ENCODE measurements at places on chromosomes 4 and X. TPM values are rescaled to one million over a fixed set of nuclear protein-coding genes. Genes with fewer than 3 reads are reported as not detected.

DNA sequence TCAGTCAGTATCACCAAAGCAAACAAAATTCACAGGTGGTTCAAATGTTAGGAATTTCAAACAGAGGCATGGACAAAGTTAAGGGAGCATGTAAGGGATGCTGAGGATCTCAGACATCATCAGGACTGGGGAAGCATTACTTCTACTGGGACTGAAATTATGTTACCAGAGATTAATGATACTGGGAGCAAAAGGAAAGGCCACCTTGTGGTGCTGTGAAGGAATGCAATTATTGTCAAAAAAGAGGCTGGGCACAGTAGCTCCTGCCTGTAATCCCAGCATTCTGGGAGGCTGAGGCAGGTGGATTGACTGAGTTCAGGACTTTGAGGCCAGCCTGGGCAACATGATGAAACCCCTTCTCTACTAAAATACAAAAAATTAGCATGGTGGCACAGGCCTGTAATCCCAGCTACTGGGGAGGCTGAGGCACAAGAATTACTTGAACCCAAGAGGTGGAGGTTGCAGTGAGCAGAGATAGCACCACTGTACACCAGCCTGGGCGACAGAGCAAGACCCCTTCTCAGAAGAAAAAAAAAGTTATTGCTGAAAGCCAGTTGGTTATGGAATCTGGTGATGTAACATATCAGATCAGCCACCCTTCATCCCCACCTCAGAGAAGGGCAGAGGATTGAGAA, 954.3 kb downstream of the PCDH7 start:
- no peak for DNase-seq

- no peak for DNase-seq
These were observed 99.8 kb downstream of the AFAP1 start for GRCh38 chr4:7839856-7840255.

DNA sequence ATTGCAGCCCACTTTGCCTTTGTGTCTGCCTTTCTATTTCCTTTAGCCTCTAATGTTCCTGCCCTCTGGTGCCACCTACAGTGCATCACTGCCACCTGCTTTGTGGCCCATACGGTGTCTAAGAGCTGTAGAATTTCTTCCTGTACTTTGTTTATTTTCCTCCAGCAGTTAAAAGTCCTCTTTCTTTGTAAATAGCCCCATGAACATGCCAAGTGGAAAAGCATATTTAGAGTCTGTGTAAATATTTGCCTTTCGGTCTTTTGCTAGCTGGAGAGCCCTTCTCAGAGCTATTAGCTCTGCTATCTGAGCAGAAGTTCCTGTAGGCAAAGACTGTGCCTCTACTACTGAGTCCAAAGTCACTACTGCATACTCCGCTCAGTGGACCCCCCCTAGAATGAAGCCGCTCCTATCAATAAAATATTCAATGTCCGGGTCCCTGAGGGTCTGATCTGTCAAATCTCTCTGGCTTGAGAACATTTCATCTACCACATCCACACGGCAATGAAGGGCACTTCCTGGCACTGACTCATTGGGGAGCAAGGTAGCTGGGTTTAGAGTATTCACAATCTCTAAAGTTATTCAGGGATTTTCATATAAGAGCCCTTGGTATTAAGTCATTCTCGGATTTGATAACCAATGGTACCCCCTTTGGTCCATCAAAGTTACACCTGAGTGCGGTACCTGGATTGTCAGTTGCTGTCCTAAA, 36.3 kb downstream of the SULT1E1 start:
- DNase-seq, result peak; percentile 70

DNA sequence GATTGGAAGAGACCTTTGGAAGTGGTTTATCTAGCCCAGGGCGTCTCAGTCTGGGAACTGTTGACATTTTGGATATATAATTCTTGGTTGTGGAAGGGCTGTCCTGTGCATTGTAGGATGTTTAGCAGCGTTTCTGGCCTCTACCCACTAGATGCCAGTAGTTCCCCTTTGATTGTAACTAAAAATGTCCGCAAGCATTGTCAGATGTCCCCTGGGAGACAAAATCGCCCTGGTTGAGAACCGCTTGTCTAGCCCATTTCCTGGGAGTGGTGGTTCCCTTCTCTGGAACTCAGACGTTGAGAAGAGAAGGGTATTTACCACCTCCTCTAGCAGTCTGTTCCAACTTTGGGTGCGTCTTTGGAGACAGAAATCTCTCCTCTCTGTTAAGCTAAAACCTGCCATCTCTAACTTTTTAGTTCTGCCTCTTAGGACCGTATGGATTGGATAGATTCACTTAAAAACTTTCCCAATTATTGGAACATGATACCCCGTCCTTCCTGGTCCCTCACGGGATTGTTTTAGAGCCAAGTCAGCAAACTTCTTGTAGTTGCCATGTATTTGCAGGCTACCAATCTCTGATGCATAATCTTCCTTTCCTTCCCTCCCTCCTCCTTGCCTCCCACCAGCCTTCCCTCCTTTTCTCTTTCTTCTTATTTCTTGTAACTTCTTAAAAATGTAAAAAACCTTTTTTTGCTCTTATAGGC, 13.9 kb downstream of the TMEM165 start:
- DNase-seq, result no peak

GRCh38 chrX:152861116-152861515, 30.3 kb downstream of the NSDHL start:
- DNase-seq, result no peak

- no peak for DNase-seq
These were observed 1.0 kb upstream of the BLOC1S4 start for GRCh38 chr4:6714954-6715353.

- no peak for DNase-seq
These were observed 42.1 kb downstream of the HMX1 start for GRCh38 chr4:8829584-8829983.

DNA sequence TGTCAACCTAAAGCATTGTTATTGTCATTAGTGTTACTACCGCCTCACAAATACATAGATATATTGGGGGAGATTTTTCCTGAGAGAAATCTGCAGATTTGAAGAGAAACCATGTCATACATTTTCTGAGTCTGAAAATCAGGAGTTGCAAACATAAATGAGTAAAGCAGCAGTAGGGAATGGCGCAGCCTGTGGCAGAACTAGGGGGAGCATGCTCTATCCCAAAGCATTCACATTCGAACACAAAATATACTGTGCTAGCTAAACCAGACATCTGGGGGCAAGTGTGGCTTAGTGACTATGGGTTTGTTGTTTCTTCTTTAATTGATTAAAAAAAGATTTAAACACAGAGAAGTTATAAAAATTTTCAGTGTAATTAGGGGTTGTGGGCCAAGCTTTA, 83.2 kb downstream of the CPE start:
- no peak for DNase-seq

GRCh38 chr4:189090174-189090814, 850.4 kb upstream of the FRG1 start:
- DNase-seq, result peak; percentile 14

- DNase-seq, result no peak
These were observed 2.2 kb downstream of the TMEM47 start for GRCh38 chrX:34654696-34655490.

- DNase-seq, result no peak
These were observed 38.0 kb upstream of the SPON2 start for GRCh38 chr4:1210241-1210841.

DNA sequence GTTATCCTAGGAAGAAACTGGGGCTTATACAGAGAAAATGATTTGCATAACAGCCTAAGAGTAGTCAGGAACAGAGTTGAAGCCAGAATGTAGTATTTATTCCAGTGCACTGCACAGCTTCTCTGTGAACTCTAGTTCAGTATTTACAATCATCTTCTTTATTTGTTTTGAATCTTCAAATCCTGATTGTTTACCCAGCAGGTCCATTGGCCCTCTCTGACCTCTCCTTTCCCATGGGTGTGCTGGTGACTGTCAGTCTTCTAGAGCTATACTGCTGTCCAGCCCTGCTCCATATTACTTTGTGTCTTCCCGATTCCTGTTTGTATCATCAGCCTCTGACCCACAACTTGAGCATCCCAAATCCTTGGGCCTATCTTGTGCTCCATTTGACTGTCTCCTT, 301.9 kb upstream of the HS3ST1 start:
- no peak for DNase-seq

The TMPRSS11A gene
- total RNA-seq, result not detected

The PSAPL1 gene
- total RNA-seq, result not detected

The ANK2 gene
- total RNA-seq, result 4.1 TPM

The TAF7L gene
- not detected for total RNA-seq
